ENCODE measurements at places on chromosomes 4 and X.

- no peak for DNase-seq
These were observed 2.9 kb upstream of the AFP start for GRCh38 chr4:73433140-73433539.

GRCh38 chr4:2843941-2844584 is 419 bp downstream of the ADD1 start:
- DNase-seq = no peak

- no peak for DNase-seq
These were observed 25.2 kb downstream of the PDGFRA start for GRCh38 chr4:54254116-54254914.

- DNase-seq = no peak
These were observed 207.7 kb downstream of the STIM2 start for GRCh38 chr4:27068151-27068867.

DNA sequence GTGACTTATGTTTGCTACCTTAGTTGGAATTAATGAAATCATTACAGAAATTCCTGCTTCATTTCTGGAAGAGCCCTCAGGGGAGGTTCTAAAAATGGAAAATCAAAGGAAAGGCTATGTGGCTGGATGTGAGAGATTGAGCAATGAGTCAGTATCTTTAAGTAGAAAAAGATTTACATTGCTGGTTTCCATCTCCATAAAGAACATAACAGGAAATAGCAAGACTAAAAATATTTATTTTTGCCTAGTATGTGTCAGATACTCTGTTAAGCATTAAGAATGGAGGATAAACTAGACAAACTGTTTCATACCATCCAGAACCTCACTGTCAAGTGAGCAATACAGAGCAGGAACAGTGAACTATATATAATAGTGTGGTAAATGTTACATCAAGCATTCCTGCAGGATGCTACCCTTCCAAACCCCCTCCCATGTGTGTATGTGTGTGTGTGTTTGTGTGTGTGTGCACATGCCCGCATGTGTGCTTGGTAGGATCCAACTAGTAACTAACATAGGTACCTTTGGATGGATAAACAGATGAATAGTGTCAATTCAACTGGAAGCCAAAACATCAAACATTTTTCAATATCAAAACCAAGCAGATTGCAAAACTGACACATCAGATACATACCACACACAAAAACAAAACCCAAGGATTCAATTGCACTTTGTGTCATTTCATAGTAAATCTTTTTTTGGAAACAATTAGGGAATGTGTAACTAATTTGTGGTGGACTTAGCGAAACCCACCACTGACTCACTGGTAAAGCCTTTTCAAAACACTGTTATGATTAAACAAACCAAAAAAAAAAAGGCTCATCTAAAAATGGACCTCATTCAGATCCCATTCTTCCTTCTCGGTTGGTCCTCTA is 223.4 kb downstream of the SHROOM3 start:
- no peak for DNase-seq

DNA sequence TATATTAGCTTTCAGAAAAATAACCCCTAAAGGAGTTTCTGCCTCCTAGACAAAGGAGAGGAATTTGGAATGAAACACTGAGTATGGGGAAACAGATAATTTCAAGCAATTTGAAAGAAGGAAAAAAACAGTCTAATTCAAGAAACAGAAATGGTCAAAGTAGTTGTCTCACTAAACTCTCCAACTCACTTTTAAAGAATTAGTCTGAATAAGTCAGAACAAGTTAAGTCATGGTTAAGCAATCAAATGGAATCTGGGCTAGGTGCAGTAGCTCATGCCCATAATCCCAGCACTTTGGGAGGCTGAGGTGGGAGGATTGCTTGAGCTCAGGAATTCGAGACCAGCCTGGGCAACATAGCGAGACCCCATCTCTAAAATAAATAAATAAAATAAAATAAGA is 95.7 kb upstream of the GRIA3 start:
- no peak for DNase-seq

- DNase-seq = no peak
These were observed 264.2 kb downstream of the INPP4B start for GRCh38 chr4:142581881-142582280.

DNA sequence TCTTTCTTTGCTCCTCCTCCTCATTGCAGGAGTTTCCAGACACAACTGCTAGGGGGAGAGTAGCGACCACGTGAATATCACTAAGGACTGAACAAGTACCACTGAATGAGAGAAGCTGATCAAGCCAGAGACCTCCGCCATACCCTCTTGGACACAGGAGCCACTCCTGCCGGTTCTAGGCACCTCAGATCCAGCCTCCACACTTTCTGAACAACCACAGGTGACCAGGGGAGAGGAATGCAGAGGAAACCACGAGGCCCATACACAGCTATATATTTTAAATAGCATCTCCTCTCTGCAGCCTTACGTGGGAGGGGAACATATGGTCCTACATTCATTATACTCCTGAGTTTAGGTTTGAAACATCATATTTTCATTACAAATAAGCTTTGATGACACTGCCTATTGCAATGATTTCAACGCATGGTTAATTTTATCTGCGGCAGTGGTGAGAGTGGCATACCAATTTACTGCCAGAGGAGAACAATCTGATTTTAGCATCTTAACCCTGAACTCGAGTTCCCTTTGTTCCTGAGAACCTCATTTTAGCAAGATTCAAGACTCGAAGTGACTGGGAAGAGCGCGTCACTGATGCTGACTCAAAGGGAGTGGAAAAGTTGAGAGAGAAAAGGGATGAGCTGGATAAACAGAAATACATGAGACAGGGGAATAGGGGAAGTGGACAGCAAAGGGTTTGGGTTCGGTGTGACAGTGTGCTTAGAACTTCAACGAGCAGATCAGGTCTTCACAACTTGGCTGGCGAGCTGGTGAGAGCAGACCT is 231.7 kb upstream of the PPARGC1A start:
- no peak for DNase-seq

All from stimulated activated CD4-positive, alpha-beta T cell treated with anti-CD3 and anti-CD28 coated beads, Interleukin-12 subunit alpha, Interleukin-12 subunit beta, amount 100 ng/mL, for 48 hours (primary cell).